Amniotic stem cell (primary cell): ENCODE measurements at places on chromosomes 3 and 15.

DNA sequence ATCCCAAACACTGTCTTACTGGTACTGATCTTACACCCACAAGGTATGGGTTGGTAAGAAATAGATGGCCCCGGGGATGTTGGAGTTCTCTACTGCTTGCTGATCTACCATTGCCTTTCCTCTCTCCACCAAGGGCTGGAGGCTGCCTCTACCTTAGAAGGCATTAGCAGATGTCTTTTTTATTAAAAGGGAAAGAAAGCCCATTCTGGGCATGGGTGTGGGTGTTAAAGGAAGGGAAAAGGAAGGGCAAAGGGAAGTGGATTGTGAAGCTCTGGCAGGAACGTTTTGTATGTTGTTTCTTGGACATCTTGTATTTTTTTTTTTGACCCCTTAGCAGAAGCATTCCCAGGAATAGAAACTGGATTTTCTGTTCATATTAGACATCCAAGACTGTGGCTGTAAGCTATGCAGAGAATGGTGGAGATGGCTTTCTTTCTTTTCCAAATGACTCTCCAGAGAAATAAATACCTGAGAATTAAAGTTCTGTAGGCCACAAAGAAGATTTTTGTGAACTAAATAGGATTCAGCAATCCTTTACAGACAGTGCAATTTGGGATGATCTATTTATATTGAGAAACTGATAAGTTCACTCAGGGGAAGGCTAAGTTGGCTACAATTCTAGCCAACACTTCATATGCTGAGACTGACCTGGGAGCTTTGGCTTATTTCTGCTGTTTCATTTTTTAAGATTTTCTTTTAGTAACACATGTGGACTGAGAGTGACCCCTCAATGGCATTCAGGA, 108.8 kb downstream of the TOP2B start:
- DNase-seq = no peak

DNA sequence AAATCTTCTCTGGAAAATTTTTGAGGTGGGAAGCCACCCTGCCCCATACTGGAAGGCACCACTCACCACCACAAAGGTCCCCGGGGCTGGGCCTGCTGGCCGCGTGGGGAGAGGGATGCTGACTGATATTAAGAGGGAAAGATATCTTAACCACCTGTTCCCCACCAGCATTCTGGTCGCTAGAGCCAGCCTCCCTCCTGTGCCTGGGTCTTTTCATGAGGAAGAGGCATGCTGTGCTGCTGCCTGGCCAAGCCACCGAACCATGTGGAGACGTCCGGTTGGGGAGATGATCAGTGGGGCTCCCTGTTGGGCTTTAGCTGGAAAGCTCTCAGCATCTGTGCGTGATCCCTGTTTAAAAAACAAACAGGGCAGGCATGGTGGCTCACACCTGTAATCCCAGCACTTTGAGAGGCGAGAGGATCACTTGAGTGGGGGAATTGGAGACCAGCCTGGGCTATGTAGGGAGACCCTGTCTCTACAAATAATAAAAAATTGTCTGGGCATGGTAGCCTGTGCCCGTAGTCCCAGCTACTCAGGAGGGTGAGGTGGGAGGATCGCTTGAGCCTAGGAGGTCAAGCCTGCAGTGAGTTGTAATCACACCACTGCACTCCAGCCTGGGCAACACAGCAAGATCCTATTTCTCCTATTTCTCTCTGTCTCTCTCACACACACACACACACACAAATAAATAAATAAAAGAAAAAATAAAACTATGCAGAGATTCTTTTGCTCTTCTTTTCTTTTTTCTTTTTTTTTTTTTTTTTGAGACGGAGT, 1.0 kb downstream of the KLHL18 start:
- DNase-seq = no peak

GRCh38 chr3:38743043-38743442, 73.0 kb downstream of the SCN10A start:
- DNase-seq = no peak

DNA sequence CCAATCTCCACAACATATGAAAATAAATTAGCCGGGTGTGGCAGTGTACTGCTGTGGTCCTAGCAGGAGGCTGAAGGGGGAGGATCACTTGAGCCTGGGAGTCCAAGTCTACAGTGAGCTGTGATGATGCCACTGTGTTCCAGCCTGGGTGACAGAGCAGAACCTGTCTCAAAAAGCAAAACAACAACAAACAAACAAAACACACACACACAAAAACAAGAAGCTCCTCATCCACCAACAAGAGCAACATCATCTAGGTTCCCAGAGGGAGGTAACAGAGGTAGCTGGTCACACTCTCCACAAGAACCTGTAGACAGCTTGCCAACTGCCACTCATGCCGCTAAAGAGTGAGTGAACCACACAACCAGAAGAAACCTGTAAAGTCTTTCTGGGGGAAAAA, 34.8 kb downstream of the PTPN9 start:
- DNase-seq = no peak

DNA sequence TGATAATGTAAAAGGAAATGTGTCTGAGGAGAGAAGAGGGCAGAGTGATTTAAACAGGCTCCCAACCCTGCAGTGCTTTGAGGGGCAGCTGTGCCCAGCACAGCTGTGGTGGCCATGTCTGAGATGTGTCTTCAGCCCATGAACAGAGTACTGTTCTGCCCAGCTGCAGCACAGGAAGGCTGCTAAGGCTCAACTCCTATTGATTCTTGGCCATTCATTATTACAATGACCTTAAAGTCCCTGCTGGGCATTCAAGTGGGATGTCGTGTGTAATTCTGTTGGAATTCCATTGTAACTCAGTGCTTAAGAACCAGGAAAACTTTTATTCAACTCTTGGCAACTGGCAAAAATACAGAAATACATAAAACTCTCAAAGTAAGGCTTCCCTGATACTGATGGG, 229.3 kb downstream of the MCTP2 start:
- no peak for DNase-seq

DNA sequence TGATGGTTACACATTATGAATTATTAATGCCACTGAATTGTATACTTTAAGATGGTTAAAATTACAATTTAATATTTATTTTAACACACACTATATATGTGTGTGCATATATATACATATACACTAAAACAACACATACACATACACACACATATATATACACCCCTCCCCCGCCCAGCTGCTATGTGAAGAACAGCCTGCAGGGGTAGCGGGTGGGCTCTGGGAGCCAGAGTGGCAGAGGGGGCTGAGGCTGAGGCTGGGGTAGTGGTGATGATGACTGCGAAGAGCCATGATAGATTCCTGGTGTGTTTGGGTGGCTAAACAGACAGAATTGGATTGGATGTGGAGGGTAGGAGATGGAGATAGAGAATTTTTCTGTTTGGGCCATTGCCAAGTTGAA, 39.4 kb upstream of the APEH start:
- DNase-seq = no peak

- no peak for DNase-seq
These were observed 22.3 kb upstream of the SFMBT1 start for GRCh38 chr3:53068176-53068575.

DNA sequence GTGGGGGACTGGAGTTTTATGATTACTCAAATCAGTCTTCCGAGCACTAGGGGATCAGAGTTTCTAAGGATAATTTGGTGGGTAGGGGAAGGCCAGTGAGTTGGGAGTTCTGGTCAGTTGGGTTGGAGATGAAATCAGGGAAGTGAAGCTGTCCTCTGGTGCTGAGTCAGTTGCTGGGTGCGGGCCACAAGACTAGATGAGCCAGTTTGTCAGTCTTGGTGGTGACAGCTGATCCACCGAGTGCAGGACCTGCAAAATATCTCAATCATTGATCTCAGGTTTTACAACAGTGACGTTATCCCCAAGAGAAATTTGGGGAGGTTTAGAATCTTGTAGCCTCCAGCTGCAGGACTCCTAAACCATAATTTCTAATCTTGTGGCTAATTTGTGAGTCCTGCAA, 249.4 kb downstream of the FAM43A start:
- no peak for DNase-seq

DNA sequence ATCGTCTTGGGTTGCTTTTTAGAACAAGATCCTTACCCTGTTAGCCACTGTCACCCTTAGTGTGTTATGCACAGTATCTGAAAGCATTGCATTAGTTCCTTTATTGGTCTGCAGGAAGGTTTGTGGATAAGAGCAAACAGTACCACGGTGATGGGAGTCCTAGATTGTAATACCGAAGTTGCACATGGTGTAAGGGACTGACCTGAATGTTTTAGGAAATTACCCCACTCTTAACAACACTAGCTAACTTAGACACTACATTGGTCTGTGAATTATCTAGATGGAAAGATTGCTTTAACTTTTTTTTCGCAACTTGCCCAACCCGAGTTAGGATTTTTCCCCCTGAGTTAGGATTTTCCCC, 1.3 kb downstream of the STT3B start:
- DNase-seq = no peak
